T-cell (primary cell): ENCODE measurements at places on chromosomes 2 and 18.

- no peak for DNase-seq
These were observed 5.9 kb downstream of the GYPC start for GRCh38 chr2:126661702-126662500.

GRCh38 chr2:113829761-113830160, 60.1 kb upstream of the ACTR3 start:
- no peak for DNase-seq

DNA sequence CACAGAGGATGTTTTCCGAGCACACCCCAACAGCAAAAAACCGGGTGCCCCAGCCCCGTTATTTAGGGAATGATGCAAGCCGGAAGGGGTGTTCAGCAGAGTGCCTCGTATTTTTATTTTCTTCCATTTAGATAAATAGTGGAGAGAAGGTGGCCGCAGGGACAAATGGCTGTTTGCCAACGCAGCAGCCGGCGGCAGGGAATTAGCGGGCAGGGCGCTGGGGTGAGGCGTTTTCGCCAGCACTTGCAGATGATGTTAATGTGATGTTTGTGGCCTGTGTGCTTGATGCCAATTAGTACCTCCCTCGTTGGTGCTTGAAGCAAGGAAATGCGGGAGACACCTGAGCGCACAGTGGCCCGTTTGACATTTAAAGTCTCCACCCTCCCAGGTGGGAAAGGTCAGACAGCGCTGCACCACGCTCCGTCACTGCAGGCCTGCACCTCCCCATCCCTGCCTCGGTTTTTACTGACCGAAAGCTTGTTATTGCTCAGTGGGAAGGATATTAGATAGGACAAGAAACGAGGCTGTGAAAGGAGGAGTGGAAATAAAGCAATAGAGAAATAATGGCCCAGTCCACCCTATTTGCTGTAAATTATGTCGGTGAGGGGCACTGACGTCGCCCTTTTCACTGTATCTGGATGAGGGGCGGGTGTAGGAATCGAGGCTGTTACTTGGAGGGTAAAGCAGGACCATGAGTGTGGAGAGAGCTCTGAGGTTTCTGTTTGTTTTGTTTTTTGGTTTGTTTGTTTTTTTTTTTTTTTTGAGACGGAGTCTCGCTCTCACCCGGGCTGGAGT, 39.1 kb downstream of the NFATC1 start:
- DNase-seq: no peak

- DNase-seq: no peak
These were observed 109.9 kb upstream of the DTNA start for GRCh38 chr18:34600158-34600557.

GRCh38 chr2:88131201-88131998, 3.5 kb upstream of the FABP1 start:
- no peak for DNase-seq
